Skeletal muscle cell (primary cell): ENCODE measurements at places on chromosomes 4 and X.

- no peak for DNase-seq
Measured at GRCh38 chr4:25883565-25883964, 20.8 kb upstream of the SEL1L3 start.

- no peak for DNase-seq
Measured at GRCh38 chr4:8608714-8609391, 16.3 kb downstream of the CPZ start.

DNA sequence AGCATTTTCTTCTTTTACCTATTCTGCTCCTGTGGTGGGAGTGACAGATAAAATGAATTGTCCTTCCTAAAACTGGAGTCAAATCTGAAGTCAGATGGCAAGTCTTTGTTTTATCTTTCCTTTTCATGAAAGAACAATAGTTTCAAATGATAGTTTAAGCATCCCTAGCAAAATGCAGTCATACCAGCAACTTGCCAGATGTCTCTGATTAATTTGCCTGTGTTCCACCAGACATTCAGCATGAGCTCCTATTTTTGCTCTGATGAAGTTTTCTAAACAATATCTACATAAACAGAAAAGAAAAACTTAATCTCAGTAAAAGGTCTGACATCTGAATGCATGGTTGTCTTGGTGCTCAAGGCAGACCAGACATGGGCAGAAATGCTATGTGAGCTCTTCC, 15.2 kb downstream of the PRKG2 start:
- no peak for DNase-seq

- DNase-seq: no peak
Measured at GRCh38 chrX:44082829-44083228, 109.6 kb upstream of the NDP start.

GRCh38 chr4:156677131-156677531, 294.5 kb downstream of the PDGFC start:
- DNase-seq: peak; percentile 25

- no peak for DNase-seq
Measured at GRCh38 chrX:42933187-42933586, 155.2 kb upstream of the PPP1R2C start.

- no peak for DNase-seq
Measured at GRCh38 chr4:140568507-140569306, at the start of gene UCP1. TSS of gene UCP1 (minus strand) at chr4:140568961. CDS start at chr4:140568729, 232 bp downstream.

- DNase-seq: no peak
Measured at GRCh38 chr4:44996276-44996845, 270.0 kb upstream of the GNPDA2 start.

GRCh38 chrX:70664726-70665125, 220.1 kb downstream of the DLG3 start:
- DNase-seq: no peak

GRCh38 chr4:147582386-147583060, 34.7 kb upstream of the TMEM184C start:
- no peak for DNase-seq

- no peak for DNase-seq
Measured at GRCh38 chr4:120281581-120281980, 214.9 kb upstream of the MAD2L1 start.

DNA sequence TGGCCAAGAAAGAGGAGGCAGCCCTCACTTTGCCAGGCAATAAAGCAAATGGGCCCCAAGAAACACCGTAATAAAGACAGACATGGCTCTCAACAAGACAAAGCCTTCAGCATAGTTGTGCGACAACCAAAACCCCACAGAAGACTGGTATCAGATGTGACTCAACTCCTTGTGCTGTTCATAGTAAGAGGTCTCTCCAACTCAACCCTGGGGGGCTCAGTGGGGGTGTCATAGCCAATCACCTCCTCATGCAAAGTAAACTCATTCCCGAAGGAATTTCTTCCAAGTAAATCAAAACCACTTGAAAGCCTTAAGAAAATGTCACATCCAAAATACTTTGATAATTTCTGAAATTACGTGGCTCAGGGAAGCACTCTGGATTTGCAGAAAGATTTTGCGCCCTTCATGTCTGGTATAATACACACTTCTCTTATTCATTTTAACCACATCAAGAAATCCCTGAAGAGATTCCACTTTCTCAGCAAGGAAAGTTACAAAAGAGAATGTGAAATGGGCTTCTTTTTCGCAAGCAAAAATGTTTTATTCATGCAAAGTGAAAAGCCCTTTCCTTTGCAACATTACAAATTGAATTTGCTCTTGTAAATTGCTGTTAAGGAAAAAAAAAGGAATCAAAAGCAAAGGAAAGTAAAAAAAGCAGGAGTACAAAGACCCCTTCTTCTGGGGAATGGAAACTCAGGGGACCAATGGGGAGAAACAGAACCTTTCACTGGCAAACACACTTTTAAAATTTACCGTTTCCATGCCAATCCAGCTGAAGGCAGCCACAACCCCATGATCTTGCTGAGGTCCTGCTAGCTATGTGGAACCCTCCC, 137.4 kb downstream of the NSUN7 start:
- DNase-seq: no peak

DNA sequence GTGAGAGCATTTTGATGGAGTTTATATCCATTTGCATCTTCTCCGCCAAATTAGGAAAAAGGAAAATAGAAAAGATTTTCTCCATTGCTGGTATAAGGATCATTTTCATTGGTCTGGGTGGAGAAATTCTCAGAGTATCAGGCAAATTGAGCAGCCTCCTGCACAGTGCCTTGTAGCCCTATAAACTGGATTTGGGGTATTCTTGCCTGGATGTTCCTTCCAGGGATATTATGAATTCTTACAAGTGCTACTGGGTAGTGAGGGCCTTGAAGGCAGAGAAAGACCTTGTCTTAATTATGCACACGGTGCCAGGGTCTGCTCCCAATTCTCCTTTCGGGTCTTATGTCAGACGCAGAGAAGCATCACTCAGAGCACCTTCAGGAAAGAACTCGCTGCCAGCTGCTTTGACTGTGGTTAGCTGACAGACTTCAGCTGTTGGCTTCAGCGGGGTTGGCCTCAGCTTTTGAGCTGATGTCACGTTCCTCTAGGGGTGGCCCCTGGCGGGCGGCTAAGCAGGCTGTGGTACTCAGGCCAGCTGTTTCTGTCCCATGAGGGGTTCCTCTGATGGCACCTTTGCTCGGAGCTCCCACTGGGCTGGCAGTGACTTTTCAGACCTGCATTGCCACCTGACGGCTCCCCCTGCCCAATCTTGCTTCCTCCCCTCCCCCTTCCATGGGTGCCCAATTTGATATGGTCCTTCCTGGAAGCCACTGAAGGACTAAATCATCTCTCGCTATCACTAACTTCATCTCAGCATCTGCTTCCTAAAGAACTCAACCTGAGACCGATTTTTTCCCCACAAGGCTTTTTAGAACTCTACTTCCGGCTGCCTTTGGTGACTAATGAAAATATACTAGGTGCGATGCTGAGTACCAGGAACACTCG, 519.5 kb downstream of the BCOR start:
- peak; percentile 9 for DNase-seq

DNA sequence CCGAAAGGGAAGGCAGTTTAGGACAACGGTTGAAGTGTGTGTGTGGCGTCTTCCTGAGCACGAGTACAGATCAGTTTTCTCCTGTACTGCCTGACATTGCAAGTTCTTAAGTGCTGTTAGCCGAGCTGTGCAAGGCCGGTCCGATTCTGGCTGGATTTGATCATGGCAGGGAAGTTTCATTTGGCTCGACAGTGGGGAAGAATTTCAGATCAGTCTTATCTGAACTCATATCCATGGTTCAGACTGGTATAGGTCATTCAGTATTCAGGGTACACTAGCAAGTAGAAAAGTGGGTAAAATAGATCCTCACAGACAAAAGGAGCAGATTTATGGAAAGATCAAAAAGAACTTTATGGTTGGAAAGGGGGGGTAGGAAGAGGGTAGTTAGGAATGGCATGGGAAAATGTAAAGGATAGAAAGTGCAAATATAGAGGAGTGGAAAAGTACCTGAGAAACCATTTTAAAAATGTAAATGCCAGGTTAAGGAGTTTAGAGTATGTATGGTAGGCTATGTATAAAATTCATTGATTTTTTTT, 716 bp downstream of the THAP9 start:
- DNase-seq: no peak

DNA sequence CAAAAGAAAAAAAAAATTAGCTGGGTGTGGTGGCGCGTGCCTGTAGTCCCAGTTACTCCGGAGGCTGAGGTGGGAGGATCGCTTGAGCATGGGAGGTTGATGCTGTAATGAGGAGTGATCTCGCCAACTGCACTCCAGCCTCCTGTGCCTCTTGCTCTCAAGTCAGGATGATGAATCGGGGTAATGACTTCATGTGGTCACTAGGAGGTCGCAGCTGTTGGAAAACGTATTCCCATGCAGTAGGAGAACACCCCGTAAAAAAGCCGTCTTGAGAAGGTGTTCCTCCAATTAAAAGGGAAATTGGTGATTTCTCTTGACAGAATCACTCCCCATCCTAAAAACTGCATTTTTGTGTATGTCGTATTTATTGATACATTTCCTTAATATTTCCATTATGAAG, 2.2 kb downstream of the CCNB3 start:
- DNase-seq: no peak

DNA sequence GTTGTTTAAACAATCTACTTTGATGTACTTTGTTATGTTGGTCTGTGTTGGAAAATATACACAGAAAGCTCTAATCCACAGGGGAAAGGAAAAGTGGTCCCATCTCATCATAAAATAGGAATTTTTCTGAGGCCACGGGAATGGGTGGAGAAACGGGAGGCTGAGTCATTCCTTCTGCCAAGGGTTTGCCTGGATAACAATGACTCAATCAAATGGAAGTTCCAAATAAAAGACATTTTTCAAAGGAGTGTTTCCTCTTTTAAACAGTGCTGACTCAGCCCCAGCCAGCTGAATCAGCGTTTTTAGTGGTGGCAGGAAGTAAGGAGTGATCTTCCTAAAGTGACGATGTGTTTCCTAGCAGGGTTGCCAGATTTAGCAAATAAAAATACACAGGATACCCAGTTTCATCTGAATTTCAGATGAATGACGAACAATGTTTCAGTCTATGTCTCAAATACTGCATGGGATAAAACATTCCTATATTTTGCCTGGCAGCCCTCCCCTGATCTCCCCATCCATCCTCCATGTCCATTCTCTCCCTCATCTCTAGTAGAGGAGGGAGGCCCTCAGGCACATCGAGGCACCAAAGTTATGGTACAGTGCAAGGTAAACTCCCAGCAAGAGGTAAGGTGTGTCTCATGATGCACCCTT, 345.4 kb upstream of the GATB start:
- peak; percentile 81 for DNase-seq

GRCh38 chr4:129748991-129749390, 653.0 kb downstream of the C4orf33 start:
- no peak for DNase-seq
